ENCODE measurements at places on chromosomes 2 and 18.

- no peak for DNase-seq
Observed at GRCh38 chr2:55620123-55620779, 2.8 kb upstream of the PPP4R3B start.

- no peak for DNase-seq
Observed at GRCh38 chr2:171159372-171160118, 1.1 kb downstream of the TLK1 start.

- no peak for DNase-seq
Observed at GRCh38 chr18:11336241-11336640, 186.9 kb upstream of the PIEZO2 start.

GRCh38 chr18:34929336-34929780, 111.9 kb upstream of the MAPRE2 start:
- DNase-seq, result no peak
